ENCODE measurements at places on chromosomes 11 and 22.
A peak's percentile ranks its signal among the peaks of the same experiment; 100 is the strongest.

GRCh38 chr11:133947321-133947756 lies 9.4 kb downstream of the IGSF9B start:
- peak; percentile 29 for DNase-seq

GRCh38 chr11:87213444-87213843 lies 175.7 kb downstream of the TMEM135 start:
- no peak for DNase-seq

DNA sequence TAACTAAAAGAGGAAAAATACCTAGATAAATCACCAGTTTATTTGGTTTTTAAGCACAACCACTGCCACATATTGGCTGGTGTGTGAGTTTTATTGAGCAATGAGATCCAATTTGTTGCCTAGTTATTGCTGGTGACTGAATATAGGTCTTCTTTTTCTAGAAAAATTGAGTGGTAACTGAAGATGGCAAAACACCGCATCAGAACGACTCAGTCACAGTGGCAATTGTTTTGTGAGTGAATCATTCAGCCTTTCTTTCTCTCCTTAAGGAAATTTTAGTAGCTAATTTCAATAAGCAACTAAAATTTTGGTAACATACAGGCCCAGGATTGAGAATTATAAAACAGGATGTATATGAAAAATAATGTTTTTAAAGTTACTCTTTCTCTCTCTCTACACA lies 533.0 kb downstream of the KCNA4 start:
- no peak for DNase-seq

DNA sequence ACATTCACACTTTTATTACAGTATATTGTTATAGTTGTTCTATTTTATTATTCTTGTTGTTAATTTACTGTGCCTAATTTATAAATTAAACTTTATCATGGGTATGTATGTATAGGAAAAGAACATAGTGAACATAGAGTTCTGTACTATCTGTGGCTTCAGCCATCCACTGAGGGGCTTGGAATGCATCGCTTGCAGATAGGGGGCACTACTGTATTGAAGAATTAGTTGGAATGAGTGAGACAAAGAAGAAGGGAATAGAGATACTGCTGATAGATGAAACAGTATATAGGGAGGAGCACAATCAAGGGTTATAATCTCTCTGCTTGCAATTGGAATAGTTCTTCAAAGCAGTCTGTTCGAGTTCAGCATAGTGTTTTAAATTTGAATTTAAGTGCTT lies 432.2 kb downstream of the RAB38 start:
- DNase-seq = no peak

DNA sequence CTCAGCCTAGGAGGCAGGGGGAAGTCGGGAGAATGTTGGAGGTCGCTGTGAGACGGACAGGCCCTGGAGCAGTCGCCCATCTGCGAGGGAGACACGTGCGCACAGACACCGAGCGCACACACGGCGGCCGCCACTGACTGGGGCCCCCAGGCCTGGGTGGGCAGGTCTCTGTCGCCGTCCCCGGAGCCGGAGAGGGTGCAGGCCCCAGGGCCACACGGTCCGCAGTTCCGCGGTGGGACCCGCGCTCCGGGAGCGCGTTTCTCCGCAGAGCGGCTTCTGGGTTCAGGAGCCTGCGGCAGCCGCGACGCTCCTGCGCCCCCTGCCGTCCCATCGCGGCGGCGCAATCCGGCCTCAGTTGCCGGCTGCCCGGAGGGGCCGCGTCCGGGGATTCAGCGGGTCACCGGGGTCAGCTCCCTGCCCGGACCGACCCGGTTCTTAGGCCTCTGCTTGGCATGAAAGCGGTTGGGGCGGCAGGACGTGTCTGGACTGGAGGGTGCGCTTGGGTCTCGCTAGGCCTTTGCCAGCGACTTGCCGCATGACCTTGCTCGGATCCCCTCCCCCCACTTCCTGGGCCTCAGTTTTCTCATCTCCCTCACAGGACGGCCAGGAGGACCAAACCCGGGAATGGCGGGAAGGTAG lies 31.2 kb downstream of the PDE2A start:
- DNase-seq = peak; percentile 39

- no peak for DNase-seq
These were observed 5.7 kb downstream of the PANX2 start for GRCh38 chr22:50175921-50176849.

DNA sequence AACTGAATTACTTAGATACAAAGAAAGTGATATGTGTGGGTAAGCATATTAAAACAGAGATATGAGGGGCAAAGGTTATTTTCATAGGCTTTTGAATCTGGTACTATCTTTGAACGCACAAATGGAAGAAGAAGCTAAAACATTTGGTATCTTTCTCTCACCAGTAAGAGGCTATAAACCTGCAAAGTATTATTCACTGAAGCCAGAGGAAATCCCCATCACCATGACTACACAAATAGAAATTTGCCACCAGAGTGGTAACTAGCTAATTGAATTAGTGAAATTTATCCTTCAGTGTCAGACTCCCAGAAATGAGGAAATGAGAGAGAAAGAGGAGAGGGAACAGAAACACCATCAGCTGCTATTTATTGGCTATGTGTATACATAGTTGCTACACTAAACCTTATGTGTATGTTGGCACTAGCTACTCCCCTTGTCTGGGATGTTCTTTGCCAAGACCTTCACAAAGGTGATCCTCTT lies 503.4 kb downstream of the DLG2 start:
- DNase-seq = no peak

GRCh38 chr22:10780281-10780680 lies 4747.7 kb upstream of the OR11H1 start:
- DNase-seq = no peak

DNA sequence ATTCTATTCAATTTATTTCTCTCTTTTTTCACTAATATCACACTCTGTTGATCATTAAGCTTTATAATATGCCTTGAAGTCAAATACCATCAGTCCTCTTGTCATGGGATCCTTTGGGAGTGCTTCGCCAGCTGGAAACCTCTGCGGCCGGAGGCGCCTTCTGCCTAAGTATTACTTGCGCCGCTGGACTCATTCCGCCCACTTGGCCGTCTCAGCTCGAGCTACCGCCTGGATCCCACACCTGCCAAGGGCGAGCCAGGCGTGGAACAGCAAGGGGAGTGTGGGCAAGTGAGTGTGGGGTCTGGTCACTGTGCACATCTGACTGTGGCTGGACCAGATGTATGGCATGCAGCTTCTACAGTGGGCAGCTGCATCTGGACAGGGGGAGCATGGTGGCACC lies 9.1 kb upstream of the MAP6 start:
- DNase-seq = no peak

- DNase-seq = peak; percentile 52
These were observed 118.9 kb downstream of the PLEKHA7 start for GRCh38 chr11:16895306-16895705.

- no peak for DNase-seq
These were observed 232.9 kb upstream of the NCAM1 start for GRCh38 chr11:112728288-112728687.

DNA sequence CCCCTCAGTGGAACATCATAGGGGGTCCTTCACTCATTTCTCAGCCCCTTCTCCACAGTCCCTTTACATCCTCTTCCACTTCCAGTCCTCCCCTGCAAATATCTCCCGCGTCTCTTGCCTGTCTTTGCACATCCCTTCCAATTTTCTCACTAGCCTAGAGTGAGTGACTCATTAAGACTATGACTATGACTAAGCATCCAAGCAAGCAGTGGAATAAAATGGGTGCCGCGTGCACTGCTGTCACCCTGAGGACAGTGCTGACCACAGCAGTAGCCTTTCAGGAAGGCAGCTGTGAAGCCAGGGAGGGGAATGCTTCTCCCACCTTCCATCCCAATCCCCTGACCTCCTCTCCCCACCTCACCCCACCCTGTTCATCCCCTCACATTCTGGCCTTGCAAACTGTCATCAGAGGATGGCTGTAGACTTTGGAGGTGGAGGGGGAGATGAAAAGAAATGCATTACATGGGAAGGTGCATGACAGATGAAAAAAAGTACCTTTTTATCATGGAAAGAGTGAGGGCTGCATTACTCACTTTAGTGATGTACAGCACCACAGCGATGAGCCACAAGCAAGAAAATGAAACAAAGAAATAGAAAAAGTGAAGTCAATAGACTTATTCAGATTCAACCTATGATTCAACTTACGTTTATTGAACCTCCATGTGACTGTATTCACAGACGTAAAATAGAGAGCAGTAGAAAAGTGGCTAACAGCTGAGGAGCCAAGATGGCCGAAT lies 948.2 kb downstream of the NTM start:
- DNase-seq = peak; percentile 4

- DNase-seq = no peak
These were observed 42.3 kb upstream of the ETS1 start for GRCh38 chr11:128629516-128630106.

GRCh38 chr11:132037467-132037862 lies 667.0 kb downstream of the NTM start:
- DNase-seq = no peak

DNA sequence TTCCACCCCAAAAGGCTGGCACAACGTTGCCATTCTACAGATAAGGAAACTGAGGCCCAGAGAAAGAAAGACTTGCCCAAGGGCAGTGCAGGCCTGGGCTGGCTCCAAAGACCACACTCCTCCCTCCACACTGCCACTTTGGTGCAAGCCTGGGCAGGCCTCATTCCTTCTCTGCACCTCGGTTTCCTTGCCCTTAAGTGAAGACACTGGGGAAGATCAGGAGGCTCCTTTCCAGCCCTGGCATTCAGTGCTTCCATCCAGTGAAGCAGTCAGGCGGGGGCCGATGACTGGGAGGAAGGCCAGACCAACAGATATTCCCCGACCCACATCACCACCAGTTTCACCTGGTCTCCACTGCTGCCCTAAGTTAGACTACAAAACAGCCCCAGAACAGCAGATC lies 18.3 kb upstream of the TCF20 start:
- no peak for DNase-seq

- peak; percentile 45 for DNase-seq
These were observed 1.3 kb downstream of the STX3 start for GRCh38 chr11:59756558-59756840.

DNA sequence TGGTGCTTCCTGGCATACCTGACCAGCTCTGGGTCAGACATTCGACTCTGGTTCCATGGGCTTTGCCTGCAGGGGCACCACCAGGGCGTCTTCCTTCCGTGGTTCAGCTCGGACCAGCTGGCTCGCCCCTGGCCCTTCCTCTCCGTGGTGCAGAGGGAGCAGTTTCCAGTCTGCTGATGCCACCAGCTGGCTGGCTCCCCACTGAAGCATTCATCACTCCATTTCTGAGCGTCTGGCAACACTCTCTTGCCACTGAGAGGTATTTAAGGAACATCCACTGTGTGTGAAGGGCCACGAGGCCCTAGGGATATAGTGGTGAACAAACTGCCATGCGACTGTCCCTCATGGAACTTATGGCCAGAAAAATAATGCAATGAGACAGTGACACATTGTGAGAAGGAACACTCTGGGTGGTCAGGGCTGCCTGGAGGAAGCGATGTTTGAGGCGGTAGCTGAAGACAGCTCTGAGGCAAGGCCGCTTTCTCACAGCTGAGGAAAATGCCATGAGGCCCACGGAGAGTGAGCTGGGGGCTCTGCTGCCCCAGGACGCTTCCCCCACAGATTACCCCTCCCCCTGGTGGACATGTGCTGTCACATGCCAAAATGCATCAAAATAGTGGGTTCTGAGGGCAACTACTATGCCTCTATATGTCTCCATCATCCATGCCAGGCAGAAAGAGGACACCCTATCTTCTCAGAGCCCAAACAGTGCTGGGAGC lies 44.9 kb upstream of the ARFGAP3 start:
- DNase-seq = no peak

- DNase-seq = no peak
These were observed 112.0 kb downstream of the ARL14EP start for GRCh38 chr11:30434901-30435300.

- peak; percentile 8 for DNase-seq
These were observed 2.4 kb upstream of the SYT8 start for GRCh38 chr11:1832211-1832919.

DNA sequence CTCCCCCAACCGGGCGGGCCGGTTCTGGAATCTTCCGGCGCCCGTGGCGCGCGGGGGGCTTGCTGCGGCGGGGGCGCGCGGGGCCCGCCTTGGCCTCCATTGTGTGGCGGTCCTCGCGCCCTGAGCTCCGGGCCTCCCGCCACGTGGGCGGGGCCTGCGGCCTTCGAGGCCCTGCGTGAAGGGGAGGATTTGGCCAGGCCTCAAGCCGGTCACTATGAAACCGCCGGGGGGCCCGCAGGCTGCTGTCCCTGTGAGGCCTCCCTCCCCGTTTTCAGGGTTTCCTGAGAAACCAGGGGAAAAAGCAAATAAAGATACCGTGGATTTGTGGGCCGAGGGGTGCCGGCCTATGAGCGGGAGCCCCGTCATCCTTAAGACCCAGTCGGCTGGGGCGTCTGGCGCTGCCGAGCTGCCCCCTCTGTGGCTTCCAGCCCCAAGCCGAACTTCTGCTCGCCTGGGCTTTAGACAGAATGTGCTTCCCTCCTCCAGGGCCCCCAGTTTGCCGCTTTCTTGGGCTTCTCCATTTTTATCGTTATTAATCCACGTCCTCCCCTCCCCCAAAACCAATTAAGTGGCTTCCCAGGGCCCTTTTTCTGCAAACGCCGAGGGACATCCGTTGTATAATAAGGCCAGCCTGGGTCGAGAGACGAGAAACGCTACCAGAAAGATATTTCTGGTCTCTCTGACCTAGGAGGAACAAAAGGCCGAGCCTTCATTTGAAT lies 602 bp downstream of the EWSR1 start:
- DNase-seq = peak; percentile 78

DNA sequence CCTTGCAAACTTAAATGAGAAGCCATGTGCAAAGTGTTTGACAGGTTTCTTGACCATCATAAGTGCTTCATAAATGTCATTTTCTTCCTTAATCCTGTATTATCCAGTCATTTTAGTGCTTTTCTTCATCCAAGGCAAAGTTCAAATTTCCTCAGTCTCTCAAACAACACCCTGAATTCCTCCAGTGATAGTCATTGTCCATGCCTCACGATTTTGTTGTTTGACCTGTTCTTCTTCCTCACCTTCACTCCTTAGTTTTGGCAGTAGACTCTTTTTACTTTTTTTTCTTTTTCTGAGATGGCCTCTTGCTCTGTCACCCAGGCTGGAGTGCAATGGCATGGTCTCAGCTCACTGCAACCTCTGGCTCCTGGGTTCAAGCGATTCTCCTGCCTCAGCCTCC lies 1257.3 kb downstream of the FAM181B start:
- DNase-seq = no peak

GRCh38 chr11:59119826-59120225 lies 12.8 kb downstream of the FAM111B start:
- DNase-seq = no peak

- no peak for DNase-seq
These were observed 817 bp upstream of the IFITM5 start for GRCh38 chr11:299951-300735.

DNA sequence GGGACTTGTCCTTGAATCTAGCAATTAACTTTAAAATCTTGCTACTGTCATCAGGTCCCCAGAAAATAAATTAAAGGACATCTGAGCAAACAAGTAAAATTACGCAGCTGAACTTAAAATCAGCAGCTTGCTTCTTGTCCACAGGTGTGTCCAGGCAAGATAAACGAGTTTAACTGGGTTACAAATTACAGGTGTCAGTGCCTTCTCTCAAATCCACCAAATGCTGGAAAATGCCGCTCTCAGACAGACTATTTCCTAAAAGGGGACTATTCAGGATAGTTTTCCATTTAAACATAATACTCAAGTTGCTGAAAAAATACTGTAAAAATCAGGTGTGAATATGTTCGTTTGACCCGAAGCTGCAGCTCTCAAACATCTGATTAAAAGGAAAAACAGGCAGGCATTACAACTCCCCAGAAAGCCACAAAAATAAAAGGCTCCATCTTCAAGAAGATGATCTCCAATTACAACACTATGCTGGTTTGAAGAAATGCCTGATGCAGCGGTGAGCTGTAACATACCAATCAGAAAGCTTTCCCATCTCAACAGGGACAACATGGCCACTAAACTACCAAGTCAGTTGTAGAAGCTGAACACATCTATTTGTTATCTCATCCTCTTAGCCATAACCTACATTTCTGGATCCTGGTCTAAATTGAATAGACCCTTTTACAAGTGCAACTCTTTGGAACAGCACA lies 82.1 kb downstream of the CADM1 start:
- DNase-seq = no peak
